ENCODE measurements at places on chromosomes 13 and 19.

DNA sequence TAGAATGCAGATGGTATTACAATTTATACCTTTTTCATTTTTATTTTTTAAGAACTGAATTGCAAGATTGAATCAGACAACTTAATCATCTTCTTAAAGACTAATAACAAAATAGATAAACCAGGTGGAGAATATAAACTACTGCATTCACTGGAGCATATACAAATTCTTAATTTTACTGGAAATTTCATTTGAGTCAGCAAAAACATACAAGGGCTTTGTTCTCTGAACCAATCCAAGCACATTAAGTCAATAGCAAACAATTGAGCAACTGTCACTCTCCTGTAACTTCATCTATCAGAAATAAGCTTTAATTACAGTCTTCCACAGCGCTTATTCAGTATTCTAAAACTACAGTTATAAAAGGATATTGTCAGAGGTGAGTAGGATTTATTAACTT is 167.4 kb upstream of the OBI1 start:
- no peak for DNase-seq

DNA sequence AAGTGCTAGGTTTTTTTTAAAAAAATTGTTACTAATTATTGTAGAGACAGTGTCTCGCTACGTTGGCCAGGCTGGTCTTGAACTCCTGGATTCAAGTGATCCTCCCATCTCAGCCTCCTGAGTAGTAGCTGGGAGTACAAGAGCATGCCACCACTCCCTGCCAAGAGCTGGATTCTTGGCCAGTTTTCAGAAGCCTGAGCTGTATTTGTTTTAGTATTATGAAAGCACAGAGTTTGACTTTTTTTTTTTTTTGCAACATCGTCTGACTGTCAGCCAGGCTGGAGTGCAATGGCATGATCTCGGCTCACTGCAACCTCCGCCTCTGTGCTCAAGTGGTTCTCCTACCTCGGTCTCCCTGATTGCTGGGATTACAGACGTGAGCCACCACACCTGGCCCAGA is 7.0 kb downstream of the ARMC6 start:
- no peak for DNase-seq

- DNase-seq: no peak
Measured at GRCh38 chr19:12606796-12607195, 3.8 kb downstream of the ZNF490 start.

- no peak for DNase-seq
Measured at GRCh38 chr13:87878706-87879105, 207.5 kb downstream of the SLITRK5 start.

- DNase-seq: no peak
Measured at GRCh38 chr19:45999653-46000121, 4.4 kb downstream of the CCDC61 start.

- no peak for DNase-seq
Measured at GRCh38 chr19:30887042-30887441, 462.2 kb downstream of the TSHZ3 start.

- no peak for DNase-seq
Measured at GRCh38 chr13:103030776-103031175, 35.4 kb downstream of the SLC10A2 start.

DNA sequence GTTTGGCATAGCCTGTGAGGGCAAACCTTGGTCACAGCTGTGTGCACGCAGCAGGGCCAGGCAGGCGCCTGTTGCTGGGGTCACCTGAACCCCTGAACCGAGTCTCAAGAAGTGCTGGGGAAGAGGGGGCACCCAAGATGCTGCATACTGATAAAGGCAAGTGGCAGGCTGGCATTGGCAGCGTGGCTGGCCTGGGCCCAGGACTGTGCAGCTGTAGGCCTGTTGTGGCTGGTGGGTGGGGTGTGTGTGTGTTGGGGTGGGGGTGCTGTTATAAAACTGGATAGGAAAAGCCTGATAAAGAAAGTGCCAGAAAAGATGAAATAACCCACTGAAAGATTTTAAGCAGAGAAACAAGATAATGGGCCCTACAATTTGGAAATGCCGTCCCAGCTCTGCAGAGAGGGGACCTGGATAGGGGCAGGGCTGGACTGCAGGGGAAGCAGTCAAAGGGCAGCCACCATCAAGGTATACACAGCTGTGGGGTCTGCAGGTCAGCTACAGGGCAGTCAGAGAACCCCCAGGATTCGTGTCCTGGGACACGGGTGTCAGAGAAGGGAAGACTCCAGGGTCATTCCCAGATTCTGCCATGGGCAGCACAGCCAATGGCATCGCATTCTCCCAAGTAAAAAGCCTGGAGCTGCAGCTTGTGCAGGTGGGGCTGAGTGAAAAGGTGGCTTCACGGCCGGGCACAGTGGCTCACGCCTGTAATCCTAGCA is 33.2 kb downstream of the CILP2 start:
- no peak for DNase-seq

GRCh38 chr19:48868114-48868886 is at the start of gene PLEKHA4:
PLEKHA4 (minus strand) TSS chr19:48868617; CDS start chr19:48867620, 997 bp downstream.
- DNase-seq: no peak

DNA sequence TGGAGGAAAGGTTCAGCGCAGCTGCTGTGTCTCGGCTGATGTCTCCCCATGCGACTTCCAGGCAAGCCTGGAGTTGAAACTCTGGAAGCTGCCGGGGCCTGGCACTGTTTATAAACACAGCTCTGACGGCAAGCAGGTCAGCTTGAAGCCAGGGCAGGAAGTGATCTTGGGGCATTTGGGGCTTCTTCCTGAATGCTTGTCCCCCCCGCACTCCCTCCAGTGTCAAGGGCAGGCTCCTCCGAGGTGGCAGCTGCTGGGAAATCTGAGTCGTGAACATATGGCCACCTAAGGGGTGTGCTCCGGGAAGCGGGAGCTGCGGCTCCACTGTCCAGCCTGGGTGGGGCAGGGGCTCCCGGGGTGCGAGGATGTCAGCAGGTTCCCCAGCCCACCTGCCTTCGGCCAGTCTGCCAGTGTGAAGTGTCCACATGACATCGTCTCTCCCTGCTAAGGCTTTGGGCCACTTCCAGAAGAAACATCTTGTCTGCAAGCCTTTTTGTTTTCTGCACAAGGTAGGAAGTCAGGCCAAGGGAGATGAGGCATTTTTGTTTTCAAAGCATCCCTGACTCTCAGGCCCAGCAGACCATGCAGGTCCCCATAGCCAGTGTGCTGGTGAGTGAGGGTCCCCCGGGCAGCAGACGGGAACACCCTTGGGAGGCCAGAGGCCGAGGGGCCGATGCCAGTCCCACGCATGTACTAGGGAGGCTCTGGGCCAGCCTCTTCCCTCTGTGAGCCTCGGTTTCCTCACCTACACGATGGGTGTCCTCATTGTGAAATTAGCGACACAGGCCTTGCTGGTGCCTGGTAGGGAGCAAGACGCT is 2.7 kb downstream of the PIAS4 start:
- DNase-seq: no peak

DNA sequence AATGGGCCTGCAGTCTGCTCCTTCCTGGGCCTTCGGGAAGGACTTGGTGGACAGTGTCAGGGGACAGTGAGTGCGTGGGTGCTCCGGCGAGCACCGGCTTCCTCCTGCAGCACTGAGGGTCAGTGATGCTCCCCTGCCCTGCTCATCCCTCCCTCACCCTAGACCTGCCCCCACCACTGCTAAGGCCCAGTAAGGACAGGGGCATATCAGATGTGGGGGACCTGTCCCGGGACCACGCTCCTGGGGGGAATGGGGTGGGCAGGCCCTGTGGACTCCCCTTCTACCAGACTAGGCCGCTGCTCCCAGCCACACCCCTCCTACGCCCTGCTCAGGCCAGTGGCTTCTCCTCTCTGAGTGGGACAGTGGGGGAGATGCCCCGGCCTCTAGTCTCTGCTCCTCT is 3.2 kb downstream of the MICOS13 start:
- no peak for DNase-seq

GRCh38 chr19:46298479-46299003 is 1.7 kb downstream of the HIF3A start:
- no peak for DNase-seq

- no peak for DNase-seq
Measured at GRCh38 chr19:44623080-44623479, 9.7 kb downstream of the IGSF23 start.

DNA sequence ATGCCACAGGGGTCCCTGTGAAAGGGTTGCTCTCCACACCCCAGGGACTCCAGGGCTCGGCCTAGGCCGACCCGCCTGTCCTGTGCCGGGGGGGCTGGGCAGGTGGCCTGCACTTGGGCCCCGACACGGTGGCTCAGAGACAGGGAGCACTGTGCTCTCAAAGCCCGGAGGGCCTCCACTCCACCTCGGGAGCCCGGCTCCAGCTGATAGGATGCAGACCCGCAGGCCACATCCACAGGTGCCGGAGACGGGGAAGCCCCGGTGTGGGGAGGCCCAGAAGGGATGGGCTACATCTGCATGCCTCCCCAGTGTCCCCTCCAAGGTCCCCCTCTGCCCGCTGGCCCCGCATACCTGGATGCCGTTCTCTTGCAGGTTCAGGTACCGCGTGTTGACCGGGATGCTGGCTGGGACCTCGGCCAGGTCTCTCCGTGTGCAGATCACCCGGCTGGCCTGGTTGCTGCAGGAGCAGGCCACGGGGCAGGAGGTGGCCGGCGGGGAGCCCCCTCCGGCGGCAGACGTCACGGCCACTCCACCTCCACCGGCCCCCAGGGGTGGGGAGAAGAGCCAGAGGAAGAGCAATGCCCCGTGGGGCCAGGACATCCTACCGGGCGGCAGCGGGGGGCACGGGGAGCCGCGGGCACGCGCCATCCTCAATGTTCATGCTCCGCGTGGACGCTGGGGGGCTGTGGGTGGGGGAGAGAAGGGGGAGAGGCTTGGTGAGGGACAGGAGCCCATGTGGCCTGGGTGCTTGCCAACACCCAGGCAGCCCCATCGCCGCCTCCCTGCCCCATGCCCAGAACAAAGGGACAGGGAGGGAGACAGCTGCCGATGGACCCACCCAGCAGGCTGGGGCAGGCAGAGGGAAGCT is 19.8 kb downstream of the LRRC4B start:
- no peak for DNase-seq

DNA sequence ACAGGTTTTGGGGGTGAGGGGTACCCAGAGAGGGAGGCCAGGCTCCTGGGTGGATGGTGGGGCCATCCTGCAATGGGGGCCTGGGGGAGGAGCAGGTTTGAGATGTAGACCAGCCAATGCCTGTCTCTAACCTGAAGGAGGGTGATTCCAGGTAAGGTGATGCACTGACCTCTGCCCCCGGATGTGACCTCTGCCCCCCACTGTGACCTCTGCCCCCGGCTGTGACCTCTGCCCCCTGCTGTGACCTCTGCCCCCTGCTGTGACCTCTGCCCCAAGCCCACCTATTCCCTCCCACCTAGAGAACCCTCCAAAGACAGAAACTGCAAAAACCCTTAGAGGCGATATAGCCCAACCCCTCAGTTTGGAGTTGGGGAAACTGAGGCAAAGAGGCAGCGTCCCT is 10.3 kb upstream of the SPACA4 start:
- DNase-seq: no peak

DNA sequence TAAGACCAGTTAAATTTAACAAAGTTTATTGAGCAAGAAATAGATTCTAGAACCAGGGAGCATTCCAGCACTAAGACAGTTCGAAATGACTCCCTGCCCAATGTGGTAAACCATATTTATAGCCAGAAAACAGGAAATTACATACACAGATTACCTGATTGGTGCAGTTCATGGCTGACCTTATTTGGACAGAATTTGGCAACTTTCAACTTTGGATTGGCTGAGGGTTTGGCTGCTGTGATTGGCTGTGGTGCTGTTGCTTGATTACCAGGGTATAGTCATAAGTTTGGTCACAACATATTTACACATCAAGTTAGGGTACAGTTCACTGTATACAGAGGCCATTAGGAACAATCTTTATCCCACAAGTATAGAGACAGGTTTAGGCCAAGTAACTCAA is 984.8 kb upstream of the MIR17HG start:
- DNase-seq: no peak

DNA sequence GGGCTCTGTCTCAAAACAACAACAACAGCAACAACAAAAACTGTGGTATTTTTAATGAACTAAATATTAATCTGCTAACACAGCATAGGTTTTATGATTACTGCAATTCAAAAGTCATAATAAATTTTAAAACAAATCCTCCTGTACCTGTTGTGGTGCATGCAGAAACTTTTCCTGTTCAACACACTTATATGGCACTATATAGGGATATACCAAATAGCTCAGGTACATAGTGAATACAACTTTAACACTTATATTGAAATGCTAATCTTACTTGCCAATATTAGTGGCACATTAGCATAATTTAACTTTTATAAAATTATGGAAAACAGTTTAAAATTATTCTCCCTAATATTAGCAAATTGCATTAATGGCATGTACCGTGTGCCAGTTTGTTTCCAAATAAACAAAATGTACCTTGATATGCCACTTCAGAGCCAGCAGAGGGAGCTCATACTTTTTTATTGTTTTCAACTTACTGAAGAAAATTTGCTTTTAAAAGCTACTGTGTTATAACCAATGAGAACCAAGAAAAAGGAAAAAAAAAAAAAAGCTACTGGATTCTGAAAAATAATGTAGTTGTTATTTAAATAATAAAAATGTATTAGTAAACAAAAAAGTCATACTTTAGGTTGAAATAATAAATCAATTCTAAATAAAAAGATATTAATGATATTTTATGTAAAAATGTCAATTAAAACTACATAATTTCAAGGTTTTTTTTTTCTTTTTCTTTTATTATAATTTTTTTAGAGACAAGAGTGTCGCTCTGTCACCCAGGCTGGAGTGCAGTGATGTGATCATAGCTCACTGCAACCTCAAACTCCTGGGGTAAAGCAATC is 18.0 kb upstream of the RBM26 start:
- peak; percentile 29 for DNase-seq

DNA sequence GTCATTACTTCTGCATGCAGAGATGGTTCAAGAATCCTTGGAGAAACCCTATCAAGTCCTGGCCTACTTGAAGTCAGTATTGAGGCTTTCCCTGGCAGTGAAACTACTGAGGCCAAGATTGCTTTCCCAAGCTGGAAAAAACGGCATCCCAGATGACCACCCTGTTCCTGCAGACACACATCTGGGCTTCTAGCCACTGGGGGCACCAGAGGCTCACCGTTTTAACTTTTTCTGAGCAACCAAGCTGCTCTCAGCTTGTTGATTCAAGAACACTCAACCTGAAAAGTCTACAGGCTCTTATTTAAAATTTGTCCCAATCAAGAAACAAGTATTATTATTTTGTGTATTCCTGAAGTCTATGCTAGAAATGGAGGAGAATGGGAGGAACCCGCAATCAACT is 66.6 kb downstream of the SPRYD7 start:
- no peak for DNase-seq

DNA sequence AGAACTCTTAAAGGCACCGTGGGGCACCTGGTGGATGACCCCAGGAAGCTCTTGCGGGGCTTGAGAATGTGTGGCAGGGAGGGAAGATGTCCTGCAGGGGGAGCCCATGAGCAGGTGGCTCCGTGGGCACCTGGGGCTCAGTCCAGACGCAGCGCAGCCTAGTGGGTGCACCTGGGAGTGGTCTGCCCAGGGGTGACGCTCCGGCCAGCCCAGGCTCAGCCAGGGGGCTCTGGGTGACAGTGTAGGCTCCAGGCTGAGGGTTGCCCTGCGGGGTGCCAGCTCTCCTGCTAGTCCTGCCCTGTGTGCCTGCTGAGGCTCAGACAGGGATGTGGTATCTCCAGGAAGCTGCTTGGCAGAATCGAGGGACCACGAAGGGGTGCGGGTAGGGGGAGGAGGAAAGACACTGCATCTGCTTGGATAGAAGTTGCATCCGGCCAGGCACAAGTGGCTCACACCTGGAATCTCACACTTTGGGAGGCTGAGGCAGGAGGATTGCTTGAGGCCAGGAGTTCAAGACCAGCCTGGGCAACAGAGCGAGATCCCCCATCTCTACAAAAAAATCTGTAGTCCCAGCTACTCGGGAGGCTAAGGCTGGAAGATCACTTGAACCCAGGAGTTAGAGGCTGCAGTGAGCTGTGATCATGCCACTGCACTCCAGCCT is 15.0 kb upstream of the PGLS start:
- DNase-seq: peak; percentile 86

- peak; percentile 53 for DNase-seq
Measured at GRCh38 chr19:30227661-30228112, 144.5 kb upstream of the ZNF536 start.

All from activated CD4-positive, alpha-beta T cell treated with anti-CD3 and anti-CD28 coated beads, Interleukin-2, amount 10 ng/mL, durations not matched to agents 7 days and 5 days (primary cell).